Stimulated activated CD8-positive, alpha-beta memory T cell treated with anti-CD3 and anti-CD28 coated beads, Interleukin-4, amount 100 ng/mL, for 4 hours (primary cell): ENCODE measurements at places on chromosomes 11 and 22.

DNA sequence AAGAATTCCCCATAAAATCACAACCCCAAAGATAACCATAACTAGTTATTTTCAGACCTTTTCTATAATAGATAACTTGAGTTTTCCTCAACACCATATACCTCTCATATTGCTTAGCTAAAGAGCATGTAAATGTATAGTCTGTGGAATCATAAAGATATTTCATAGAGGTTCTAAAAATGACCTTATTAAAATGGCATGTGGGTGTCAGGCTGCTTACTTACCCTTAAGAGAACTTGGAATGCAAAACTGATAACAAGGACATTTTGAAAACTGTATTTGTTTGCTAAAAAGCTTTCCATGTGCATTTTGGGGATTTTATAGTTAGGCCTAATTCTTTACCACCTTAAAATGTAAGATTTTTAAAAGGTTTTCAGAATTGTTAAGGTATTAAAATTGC is 4.7 kb downstream of the SIK2 start:
- no peak for DNase-seq

DNA sequence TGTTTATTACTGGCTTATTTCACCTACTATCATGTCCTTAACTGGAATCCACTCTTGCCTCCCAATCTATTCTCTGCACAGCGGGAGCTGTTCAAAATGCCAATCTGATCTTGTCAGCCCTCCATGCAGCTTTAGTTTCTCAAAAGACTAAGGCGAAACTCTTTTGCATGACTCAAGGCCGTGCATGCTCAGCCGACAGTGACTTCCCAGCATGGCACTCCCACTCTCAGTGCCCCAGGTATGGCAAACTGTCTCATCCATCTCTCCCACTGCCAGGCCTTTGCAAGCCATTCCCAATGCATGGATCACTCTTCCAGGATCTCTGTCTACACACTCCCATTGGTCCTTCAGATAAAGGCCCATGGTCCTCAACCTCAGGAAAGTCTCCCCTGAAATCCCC is 245.9 kb downstream of the LARGE1 start:
- no peak for DNase-seq

- DNase-seq, result no peak
These were observed 44.9 kb upstream of the CARS1 start for GRCh38 chr11:3101921-3102640.

GRCh38 chr11:90855531-90855930 is 632.7 kb upstream of the CHORDC1 start:
- no peak for DNase-seq

GRCh38 chr11:45073685-45074141 is 72.7 kb upstream of the PRDM11 start:
- no peak for DNase-seq

GRCh38 chr11:3796346-3796745 is 1.0 kb downstream of the NUP98 start:
- no peak for DNase-seq

DNA sequence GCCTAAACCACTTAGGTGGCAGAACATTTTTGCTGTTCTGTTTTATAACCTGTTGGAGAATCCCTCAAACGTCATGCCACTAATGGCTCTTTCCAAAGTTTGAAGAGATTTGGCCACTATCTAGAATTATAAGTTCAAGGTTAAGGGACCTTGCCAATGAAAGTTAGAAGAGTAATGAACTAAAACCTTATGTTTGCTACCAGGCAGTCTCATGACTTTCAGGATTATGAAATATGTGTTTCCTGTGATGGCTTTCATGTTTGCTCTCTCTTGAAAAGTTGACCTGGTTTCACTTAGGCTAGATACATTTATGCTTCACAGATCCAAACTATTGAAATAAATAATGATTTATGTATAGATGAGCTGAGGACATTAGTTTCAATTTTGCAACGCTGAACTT is 340.0 kb downstream of the LRRC4C start:
- DNase-seq, result no peak

DNA sequence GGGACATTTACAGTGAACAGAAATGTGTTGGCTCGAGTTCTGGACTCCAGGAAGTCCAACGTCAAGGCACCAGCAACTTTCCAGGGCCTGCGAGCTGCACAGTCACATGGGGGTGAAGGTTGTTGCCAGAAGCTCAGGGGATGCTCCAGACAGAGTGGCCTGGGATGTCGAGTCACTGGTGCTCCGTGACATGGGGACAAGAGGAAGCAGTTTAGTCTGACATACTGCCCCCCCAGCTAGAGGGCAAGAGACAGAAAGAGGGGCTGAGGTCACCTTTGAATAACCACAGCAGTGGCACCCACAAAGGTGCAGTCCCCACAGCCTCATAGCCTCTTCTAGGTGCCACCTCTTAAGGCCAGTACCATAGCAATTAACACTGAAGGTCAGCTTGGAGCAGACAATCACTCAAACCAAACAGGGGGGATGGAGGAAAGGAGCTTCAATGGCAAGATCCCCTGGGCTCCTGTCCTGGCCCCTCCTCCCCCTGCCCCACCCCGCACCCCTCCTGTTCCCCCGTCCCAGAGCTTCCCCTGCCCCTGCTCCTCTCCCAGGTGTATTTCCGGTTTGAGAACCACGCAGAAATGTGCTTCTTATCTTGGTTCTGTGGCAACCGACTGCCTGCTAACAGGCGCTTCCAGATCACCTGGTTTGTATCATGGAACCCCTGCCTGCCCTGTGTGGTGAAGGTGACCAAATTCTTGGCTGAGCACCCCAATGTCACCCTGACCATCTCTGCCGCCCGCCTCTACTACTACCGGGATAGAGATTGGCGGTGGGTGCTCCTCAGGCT is 3.8 kb downstream of the APOBEC3D start:
- no peak for DNase-seq

DNA sequence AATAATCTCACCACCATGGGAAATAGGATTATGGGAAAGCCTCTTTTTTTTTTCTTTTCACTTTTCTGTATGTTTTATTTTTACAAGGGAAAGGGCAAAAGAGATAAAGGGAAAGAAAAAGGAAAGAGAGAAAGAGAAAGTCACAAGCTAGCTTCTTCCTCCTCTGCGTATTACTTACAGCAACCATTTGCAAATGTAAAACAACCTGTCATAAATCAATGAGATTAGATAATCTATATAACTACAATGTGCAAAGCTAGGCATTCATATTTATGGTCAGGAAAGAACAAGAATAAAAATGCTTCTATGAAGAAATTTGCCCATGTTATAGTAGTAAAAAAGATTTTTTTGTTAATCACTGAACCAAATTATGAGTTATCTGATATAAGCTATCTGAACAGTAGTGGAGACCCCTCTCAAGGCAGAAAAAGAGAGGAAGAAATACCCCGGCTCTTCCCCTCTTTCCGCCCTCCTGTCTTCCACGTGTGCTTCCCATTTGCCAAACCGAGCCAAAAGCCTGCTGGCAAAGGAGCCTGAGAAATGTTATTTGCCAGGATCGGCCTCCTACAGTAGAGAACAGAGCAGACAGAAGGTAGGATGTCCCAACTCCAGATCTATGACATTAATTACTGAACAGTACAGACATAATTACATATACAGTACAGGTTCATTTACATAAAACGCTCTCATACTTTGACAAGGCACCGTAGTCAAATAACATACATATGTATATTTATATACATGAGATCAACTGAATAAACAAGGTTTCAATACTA is 50.2 kb downstream of the ARHGAP32 start:
- no peak for DNase-seq

- no peak for DNase-seq
These were observed 23.6 kb downstream of the FLI1 start for GRCh38 chr11:128717516-128717915.

- no peak for DNase-seq
These were observed 253.7 kb upstream of the B3GAT1 start for GRCh38 chr11:134665571-134666270.

DNA sequence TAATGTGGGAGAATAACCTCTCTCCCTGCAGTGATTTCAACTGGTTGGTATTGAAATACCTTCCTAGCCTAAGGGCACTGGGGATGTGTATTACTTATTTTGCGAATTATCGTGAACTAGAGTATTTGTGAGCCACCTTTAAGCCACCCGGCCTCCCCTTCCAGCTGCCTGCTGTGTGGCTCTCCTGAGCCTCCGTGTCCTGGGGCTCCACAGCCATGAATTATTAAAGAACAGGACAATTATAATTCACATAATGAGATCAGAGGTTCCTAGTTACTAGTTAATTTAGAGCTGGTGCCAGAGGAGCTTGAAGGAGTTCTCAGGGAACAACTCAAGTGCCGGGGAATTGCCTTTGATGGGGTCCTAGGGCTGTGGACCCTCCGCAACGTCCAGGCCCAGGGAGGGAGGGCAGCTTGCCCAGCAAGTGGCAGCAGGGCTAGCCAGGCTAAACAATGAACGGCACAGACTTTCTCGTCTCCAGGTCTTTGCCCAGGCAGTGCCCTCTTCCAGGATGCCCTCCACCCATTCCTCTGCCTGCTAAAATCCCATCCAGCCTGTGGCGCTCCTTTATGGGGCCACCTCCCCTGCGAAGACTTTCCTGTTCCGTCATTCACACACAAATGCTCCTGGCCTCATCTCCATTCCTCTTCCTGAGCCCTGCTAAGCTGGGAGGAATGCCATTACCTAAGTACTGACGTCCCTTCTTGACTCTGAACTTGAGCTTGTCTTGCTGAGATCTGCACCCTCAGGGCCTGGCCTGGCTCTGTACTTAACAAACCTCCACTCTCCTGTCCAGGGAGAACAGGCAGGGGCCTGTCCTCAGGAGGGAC is 91.5 kb downstream of the RTL6 start:
- no peak for DNase-seq

DNA sequence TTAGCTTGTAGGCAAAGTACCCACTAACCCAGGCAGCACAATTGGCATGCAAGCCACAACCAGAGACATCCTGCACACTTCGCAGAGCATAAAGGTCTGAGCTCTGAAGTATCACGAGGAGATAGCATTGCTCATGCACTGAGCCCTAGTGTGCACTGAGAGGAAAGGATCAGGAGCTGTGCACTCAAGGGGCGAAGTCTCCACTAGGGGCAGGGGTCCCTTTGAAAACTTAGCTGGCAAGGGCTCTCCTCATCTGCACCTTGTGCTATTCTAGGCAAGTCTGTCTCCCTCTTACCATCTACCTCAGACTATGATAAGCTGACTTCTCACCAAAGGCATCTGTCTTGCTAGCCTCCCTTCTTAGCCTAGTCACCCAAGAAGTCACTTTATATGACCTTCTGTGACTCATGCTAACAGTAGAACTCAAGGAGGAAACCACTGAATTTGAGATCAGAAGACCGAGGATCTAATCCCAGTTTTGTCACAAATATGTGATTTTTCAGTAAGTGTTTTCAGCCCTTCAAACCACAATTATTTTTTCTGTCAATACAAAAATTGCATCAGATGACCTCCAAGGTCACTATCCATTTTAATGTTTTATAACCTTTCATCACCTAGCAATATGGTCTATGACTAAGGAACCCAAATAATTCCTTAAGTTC is 1078.0 kb downstream of the NTM start:
- no peak for DNase-seq

- DNase-seq, result no peak
These were observed 5.9 kb downstream of the VPS26B start for GRCh38 chr11:134230339-134230738.

DNA sequence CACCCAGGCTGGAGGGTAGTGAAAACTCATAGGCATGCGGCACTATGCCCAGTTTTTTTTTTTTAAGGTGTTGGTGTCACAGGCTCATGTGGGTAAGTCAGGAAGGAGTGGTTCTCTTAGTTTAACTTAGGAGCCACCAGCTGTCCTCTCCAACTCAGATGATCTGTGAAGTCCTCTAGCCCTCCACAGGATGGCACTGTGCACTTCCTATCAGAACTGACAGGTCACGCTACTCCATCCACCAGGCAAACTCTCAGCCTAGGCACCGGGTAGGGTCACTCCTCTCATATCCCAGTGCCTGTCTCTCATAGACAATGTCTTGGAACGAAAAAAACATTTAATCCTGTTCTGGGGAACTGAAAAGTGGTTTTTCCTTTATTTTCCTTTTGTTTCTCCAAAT is 16.5 kb downstream of the NAP1L4 start:
- no peak for DNase-seq

- no peak for DNase-seq
These were observed at the start of gene OR4B1 for GRCh38 chr11:48216510-48216909. OR4B1 (plus strand) TSS chr11:48216810; CDS start chr11:48216810, 0 bp downstream.

DNA sequence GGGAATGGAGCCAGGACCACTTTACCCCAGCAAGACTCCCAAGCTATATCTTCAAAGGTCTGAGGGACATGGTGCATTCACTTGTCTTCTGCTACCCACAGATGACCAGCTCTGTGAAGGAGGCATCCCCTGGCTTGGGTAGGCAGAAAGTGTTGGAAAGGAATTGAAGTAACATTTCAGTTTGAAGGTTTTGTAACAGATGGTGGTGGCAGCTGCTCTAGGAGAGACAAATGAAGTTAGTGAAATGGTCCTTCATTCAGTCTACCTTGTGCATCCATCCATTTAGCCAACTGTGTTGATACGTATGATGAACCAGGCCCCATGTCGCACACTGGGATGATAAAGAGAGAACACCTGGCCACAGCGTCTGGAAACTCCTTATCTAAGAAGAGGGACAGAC is 140.5 kb downstream of the COMMD9 start:
- DNase-seq, result no peak

DNA sequence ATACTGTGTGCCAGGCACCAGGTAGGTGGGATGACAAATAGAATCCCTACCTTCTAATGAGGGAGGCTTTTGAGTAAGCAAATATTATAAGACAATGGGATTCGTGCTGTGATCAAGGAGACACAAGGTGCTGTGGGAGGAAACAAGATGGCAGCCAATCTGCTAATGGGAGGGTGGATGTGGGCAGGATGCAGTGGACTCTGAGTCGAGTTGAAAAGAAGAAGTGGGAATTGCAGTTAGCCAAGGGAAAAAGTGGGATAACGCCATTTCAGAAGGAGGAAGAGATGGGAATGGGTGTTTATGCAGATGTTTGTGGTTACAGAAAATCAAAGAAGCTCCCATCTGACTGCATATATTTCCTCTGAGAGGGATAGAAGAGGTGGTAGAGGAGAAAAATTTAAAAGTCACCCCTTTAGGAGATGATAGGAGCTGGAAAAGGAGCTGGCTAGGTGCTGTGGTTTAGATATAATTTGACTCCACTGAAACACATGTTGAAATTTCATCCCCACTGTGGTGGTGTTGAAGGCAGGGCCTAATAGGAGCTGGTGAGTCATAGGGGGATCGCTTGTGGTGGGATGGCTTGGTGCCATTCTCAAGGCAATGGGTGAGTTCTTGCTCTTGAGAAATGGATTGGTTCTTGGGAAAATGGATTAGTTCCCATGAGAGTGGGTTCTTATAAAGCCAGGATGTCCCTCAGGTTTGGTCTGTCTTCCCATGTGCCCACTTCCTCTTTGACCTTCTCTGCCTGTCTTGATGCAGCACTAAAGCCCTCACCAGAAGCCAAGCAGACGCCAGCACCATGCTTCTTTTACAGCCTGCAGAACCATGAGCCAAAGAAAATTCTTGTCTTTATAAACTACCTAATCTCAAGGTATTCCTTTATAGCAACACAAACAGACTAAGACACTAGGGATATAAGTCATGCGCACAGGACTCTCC is 30.0 kb upstream of the POU2AF1 start:
- DNase-seq, result no peak

DNA sequence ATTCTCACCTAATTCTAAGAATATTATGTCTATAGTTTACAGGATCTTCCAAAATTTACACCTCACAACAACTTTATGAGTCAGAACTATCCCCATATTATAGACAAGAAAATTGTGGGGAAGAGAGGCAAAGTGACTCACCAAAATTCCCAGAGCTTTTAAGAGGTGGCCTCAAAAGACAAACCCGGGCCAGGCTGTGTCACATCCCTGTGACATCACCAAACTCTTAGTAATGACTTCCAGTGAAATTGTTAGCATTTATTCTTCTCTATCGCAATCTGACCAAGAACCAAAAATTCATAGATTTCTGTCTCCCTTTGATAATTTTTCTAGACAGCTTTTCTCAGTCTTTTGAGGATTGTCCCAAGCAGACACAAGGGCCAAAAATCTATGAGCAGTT is 134.3 kb downstream of the SNX19 start:
- DNase-seq, result no peak
